PC-9 (cell line): ENCODE measurements at places on chromosomes 1 and 21. TPM values are rescaled to one million over a fixed set of nuclear protein-coding genes. Genes with fewer than 3 reads are reported as not detected.

DNA sequence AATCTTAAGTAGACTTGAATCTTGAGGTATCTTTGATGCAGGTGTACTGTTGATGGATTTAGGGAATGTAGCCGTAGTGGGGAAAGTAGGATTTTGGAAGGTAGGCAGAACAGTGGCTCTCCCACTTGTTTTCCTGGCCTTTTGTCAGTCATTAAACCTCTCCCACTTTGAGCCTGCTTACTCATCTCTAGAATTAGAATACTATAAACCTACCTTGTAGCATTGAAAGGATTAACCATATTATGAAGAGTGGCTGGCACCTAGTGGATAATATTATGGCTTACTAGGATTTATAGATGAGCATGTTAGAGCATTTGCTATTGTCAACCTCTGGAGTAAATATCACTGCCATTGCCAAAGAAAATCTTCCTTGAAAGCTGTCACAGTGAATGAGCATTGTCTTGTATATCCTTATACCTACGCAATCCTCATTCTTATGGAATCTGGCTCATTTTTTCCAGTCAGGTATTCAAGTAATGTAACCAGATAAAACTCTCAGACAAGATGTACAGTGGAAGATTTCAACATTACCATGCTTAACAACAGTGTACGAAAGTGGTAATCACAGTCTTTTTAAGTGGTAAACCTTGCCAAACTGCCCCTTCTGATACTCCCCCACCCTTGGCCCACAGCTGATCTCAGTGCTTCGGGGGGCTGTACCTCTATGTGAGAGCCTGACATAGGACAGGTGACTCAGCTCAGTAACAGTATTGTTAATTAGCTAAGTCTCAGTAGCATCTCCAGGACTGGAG, 44.4 kb downstream of the SH3GLB1 start:
- no peak overlapping the region for H3K4me3 ChIP-seq
- H3K36me3 ChIP-seq: 0 out of 2 replicates have a peak, but pooled peaks cover 5% of the 10 kb centered on the region
- H3K4me1 ChIP-seq: peaks cover 7% of the 10 kb centered on the region

Gene KPRP
- total RNA-seq: not detected in 2 replicates

DNA sequence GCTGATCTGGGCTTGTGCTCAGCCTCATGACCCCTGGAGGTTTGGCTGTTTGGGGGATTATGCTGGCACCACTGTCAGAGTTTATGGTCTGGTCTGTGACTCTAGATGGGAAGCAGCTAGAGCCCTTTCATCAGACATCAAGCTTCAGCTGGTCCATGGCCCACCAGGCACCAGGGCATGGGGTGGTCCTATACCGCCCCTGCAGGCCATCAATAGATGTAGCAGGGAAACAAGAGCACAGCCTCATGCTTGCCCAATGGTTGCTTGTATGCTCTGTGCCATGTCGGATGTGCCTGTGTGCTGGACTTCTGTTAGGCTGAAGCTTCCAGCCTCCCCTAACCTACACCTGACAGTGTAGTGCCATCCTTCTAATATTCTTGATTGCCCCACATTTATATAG, 71.1 kb upstream of the CD34 start:
- no peak overlapping the region for H3K27ac ChIP-seq
- no peaks in the 10 kb centered on the region for H3K36me3 ChIP-seq
- peaks cover 31% of the 10 kb centered on the region for H3K27me3 ChIP-seq

DNA sequence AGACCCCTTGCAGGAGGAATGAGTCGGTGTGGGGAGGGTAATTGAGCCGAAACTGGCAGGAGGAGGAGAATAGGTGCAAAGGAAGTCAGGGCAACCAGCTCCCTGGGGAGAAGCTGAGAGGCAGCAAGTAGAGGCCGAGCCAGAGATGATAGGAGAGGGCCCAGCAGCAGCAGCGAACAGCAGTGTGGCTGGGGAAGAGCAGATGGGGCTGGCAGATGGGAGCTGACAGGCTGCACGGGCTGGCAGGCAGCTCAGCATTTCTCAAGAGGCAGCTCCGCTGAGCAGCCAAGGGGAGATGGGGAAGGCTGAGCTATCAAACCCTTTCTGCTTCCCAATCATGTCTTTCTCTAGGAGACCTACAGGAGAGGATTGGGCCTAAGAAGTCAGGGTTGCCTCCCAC, 158.2 kb downstream of the TRIM33 start:
- no peaks in the 10 kb centered on the region for H3K27me3 ChIP-seq
- no peak for DNase-seq
- H3K4me1 ChIP-seq: no peaks in the 10 kb centered on the region
- H3K27ac ChIP-seq: no peak overlapping the region

DNA sequence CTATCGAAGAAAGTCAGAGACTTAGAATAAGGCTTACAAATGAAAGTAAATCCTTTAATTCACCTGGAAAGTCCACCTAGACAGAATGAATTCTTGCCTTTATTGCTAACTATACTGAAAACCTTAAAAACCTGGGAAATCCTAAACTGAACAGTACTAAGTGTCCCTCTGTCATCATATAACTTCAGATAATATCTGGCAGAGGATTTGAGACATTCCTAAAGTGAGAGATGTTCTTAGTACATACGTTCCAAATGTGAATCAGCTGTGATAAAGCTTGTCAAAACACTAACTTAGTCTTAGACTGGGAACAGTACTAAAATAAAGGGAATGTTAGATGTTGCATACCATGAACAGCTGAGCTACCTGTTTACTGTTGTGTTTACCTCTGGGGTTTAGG, 121.7 kb downstream of the TNFSF18 start:
- H3K4me1 ChIP-seq: peaks cover 18% of the 10 kb centered on the region
- H3K4me3 ChIP-seq: no peak overlapping the region
- H3K27me3 ChIP-seq: no peaks in the 10 kb centered on the region
- no peak overlapping the region for H3K27ac ChIP-seq

DNA sequence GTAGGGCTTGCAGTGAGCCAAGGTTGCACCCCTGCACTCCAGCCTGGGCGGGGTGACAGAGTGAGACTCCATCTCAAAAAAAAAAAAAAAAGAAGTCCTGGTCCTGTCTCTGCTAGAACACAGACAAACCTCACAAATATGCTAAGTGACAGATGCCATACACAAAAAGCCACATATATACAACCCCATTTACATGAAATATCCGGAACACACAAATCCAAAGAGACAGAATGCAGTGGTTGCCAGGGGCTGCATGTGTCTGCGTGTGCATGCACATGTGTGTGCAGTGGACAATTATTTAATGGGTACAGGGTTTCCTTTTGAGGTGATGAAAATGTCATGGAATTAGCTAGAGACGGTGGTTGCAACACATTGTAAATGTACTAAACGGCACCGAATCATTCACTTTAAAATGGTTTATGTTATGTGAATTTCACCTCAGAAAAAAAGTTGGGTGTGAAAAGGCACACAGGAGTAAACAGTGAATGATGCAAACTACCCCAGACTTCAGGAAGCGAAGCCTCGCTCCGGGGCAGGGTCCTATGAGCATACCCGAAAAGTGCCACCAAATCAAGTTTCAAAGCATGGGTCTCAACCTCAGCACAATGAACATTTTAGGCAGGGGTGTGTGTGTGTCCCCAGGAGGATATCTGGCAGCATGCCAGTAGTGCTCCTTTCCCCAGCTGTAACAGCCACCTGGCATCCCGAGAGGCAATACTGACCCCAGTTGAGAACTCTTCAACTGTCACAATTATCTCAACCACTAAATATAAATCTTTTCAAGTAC, 48.3 kb downstream of the GNB1 start:
- H3K36me3 ChIP-seq: no peaks in the 10 kb centered on the region; the same call in 1 of the 2 replicates
- H3K27me3 ChIP-seq: no peaks in the 10 kb centered on the region
- H3K4me1 ChIP-seq: no peaks in the 10 kb centered on the region
- DNase-seq: no peak
- no peak overlapping the region for H3K4me3 ChIP-seq
- H3K27ac ChIP-seq: no peak overlapping the region

GRCh38 chr1:208637181-208637580, 393.0 kb upstream of the PLXNA2 start:
- H3K4me1 ChIP-seq: no peaks in the 10 kb centered on the region
- no peak for DNase-seq
- peaks cover 16% of the 10 kb centered on the region; the same call in 1 of the 2 replicates for H3K27me3 ChIP-seq
- H3K4me3 ChIP-seq: no peak overlapping the region
- no peak overlapping the region for H3K27ac ChIP-seq
